ENCODE measurements at places on chromosomes 7 and 10.

DNA sequence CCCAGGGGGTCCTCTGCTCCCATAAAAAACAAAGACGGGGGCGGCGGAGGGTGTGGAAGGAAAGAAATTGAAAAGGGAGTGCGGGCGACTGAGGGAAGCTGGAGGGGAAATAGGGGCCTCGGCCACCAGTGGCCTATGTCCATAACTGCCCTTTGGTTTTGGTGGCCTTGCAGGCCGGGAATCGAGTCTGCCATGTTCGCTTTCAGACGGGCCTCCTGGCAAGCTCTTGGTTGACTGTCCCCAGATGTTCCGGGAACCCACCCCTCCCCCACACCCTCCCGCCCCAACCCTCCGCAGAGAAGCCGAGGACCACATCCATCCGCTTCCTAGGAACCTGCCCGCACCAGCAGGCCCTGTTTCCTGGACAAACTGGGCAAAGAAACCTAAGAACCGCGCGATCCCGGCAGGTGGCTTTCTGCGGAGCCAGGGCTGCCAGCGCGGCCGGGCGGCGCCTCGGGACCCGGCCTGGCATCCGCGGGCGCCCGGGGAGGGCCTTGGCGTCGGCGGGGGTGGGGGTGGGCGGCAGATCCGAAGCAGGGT is 20.0 kb upstream of the GATA3 start:
- DNase-seq, result no peak

DNA sequence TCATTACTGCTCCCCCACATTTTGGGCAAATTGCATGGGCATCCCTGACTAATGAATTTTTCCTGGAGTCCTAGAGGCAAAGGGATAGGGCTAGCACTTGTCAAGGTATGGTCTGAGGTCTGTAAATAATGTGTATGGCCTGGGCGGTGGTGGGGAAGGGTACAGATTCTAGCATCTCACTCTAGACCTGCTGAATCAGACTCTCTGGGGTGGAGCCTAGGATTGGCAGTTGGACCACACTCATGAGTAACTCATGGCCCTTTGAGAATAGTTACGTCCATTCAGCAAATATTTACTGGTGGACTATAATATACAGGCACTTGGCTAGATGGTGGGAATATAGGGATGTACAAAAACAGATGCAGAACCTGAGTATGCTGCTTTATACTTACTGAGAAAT is 118.0 kb downstream of the CELF2 start:
- no peak for DNase-seq

- no peak for DNase-seq
These were observed 5.9 kb upstream of the LGI1 start for GRCh38 chr10:93751832-93752231.

GRCh38 chr7:77327067-77327931 is 88.8 kb downstream of the GSAP start:
- DNase-seq, result no peak

- no peak for DNase-seq
These were observed 23.5 kb downstream of the UPP1 start for GRCh38 chr7:48112401-48113165.

DNA sequence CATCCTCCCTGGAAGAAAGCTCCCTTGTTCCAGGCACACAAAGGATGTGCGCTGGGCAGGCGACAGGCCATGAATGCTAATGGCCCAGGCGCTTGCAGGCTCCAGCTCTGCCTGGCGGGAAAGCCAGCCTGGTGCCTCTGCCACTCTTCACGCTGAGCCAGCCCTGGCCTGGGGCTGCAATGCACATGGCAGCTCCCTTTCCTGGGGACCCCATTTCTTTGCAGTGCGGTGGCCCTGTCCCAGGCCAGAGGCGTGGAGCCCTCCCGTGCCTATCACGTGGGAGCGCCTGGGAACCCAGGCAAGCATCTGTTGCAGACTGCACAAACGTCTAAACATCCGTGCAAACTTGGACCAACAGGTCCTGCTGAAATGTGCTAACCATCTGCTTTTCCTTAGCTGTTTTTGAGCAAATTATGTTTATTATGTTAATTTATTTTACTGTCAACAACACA is 152.1 kb upstream of the LYZL2 start:
- DNase-seq, result no peak

DNA sequence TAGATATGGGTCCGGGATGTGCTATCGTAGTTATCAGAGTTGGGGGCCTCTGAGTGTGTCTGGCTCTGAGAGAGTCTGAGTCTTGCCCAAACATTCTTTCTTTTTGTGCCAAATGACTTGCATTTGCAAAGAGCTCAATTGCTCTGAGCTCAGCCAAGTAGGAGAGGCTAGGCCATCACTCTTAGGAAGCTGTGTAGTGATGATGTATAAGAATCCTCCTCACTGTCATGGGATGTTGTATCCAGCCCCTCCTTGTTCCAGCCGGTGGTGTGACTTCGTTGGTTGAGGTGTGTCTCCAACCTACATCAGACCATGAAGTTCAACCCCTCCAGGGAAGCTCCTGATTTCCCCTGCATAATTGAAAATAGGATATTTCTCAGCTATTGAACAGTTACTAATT is 97.5 kb upstream of the NPS start:
- no peak for DNase-seq

DNA sequence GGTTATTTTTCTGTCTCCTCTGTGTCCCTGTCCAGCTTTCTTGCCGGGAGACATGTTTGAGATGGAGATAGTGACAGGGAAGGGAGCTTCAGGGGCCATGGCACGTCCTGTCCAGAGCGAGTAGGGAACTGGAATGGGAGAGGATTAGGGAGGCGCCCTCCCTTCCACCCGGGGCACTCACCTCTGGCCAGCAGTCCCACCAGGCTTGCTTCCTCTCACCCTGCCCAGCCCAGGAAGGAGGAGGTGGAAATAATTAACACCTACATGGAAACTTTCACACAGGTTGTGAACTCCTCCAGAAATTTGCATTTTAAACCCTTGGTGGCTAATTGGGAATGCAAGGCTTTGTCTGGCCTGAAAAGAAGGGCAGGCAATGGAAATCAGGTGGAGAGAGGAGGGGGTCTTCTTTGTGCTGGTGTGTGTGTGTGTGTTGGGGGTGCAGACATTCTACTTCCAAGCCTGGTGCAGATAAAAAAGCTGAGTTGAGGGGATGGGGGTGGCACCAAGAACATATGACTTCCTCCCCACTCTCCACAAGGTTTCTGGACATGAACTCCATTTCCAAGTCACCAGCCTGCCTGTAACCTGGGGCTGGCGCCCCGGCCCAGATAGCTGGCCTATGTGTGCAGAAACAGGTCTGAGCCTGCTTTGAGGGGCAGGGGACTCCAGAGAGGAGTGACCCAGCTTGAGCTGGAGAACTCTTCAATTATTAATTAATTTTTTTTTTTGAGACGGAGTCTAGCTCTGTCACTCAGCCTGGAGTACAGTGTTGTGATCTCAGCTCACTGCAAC is 199.4 kb downstream of the CYP26A1 start:
- DNase-seq, result no peak

DNA sequence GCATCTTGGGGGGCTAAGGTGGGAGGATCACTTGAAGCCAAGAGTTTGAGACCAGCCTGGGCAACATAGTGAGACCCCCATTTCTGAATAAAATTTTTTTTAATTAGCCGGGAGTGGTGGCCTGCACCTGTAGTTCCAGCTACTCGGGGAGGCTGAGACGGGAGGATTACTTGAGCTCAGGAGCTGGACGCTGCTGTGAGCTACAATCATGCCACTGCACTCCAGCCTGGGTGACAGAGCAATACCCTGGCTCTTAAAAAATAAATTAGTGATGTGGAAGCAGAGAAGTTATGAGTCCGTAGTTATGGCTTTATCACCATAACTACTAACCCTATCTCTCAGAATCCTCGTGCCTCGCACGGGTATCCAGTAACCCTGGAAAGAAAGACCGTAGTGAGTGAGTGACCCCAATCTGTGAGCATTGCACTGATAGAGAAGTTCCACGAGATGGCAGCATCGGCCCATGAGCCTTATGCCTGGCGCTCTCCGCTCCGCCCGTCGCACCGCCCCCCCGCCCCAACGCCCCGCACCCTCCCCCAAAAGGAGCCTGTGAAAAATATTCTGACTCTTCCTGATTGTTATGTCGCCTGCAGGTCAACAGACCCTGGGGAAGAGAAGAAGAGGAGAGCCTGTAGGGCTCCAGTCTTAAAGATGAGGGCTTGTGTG is 4.9 kb upstream of the SLC29A3 start:
- DNase-seq, result no peak

GRCh38 chr7:17134786-17135185 is 163.7 kb upstream of the AHR start:
- no peak for DNase-seq

- DNase-seq, result no peak
These were observed 60.3 kb downstream of the WNT2 start for GRCh38 chr7:117262546-117262945.

- DNase-seq, result no peak
These were observed 9.2 kb downstream of the CFTR start for GRCh38 chr7:117489016-117489415.

- no peak for DNase-seq
These were observed 80.2 kb downstream of the RBM20 start for GRCh38 chr10:110724116-110724921.

GRCh38 chr10:85997544-85997943 is 369.1 kb downstream of the GRID1 start:
- DNase-seq, result no peak

DNA sequence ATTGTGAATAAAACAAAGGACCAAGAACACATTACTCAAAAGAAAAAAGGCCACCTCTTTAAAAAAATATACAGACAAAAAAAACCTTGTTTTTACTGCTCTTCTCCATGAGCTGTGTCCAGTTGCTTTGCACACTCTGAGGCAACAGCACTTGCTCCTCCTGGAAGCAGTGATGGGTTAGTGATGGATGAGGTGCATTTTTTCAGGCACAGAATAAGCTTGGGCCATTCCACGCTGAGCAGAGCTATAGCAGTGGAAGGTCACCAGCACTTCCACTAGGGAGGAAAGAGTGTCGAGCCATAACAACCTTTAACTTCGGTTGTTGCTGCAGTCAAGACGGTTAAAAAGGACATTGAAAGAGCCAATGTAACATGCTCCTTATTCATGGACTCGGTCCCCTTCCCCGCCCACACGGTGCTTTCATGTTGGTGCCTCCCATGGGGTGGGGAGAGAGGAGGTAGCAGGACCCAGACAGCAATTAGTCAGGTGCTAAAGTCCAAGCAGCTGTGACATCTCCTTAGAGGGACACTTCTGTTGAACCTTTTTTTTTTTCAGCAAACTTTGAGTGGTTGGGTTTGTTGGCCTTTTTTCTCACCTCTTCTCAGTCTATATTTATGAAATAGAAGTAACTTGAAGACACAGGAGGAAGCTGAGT is 136.5 kb upstream of the ADARB2 start:
- DNase-seq, result no peak

GRCh38 chr10:4280461-4281189 is 495.6 kb upstream of the KLF6 start:
- no peak for DNase-seq

DNA sequence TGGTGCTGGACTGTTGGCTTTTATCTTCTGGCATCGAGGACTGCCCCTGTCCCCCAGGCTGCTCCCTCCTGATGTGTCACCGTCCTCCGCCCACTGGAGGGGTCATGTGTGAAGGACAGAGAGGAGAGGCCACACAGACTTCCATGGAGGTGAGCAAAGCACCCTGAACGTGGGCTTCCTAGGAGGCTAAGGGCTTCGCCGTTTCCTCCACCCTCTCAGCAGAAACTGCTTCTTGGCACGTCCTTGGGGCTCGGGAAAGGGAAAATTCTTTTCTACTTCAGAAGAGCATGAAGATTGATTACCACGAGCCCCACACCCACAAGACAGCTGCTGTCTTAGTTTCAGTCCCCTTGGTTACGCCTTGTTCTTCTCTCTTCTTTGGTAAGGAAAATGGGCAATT is 218.2 kb downstream of the CCDC3 start:
- DNase-seq, result no peak

DNA sequence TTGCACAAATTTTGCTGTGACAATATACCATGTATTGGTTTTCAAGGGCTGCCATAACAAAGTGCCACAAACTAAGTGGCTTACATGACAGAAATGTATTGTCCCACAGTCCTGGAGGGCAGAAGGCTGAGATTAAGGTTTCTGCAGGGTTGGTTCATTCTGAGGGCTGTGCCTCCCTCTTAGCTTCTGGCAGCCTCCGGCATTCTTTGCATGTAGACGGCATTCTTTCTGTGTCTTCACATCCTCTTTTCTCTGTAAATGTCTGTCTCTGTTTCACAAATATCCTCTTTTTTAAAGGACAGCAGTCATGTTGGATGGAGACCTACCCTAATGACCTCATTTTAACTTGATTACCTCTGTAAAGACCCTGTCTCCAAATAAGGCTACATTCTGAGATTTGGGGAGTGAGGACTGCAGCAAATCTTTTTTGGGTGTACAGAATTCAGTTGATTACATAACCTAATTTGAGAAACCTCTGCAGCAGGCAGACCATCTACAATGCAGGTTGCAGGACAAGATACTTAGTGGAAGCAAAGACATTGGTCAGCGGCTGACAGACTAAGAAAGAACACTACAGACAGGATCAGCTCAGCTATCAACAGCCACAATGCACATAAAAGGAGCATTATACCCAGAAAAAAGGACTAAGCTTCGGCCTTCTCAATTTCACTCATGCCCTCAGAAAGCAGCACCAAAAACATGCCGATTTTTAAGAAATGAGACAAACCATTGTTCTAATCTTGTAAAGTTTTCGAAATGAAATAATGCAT is 84.6 kb upstream of the FAM3C start:
- DNase-seq, result no peak

- no peak for DNase-seq
These were observed 76.9 kb downstream of the RNF216 start for GRCh38 chr7:5704534-5704922.

DNA sequence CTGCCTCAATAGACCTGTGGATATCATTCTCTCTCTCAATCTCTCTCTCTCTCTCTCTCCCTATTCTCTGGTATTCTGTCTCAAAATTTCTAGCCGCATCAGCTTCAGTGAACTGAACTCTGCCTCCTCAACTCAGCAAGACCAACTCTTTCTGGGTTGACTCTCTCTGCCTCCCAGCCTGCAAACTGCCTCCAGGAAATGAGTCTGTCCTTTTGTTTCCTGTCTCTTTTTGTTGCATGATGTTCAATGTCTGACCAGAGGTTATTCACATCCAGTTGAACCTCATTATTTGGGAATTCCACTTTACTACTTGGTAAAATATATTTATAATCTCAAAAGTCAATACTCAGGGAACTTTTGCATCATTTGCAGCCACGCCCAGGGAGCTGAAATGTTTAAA is 682.7 kb upstream of the FZD8 start:
- no peak for DNase-seq

GRCh38 chr7:95527033-95527775 is 41.5 kb downstream of the ASB4 start:
- DNase-seq, result no peak

All from NCI-H1436 treated with DMSO at 0.1 percent for 48 hours (cell line).